ENCODE measurements at places on chromosomes 12 and 14. TPM values are rescaled to one million over a fixed set of nuclear protein-coding genes. Genes with fewer than 3 reads are reported as not detected.

Gene TMEM229B
- total RNA-seq = 1.1 TPM

Gene PPP4R4
- total RNA-seq = not detected

Gene OAS2
- total RNA-seq = 4.5 TPM

Gene SLC25A47
- total RNA-seq = not detected

Gene FOXN4
- total RNA-seq = not detected

Gene PPFIBP1
- 732 TPM for total RNA-seq

Gene GXYLT1
- 14.5 TPM for total RNA-seq

Gene MAP1LC3B2
- total RNA-seq = 0.13 TPM

Gene RDH5
- 0.63 TPM for total RNA-seq

Gene TMEM117
- 4.0 TPM for total RNA-seq

Gene RTN1
- total RNA-seq = under 0.01 TPM

Gene NPFF
- total RNA-seq = not detected

Gene RDH12
- not detected for total RNA-seq

Gene RPS6KL1
- 5.6 TPM for total RNA-seq

Gene NUP37
- 17.3 TPM for total RNA-seq

Gene VSX2
- not detected for total RNA-seq

Gene SIX6
- not detected for total RNA-seq

Gene ACVRL1
- total RNA-seq = 416 TPM

All from dermis microvascular lymphatic vessel endothelial cell (primary cell).